Activated CD4-positive, CD25-positive, alpha-beta regulatory T cell treated with anti-CD3 and anti-CD28 coated beads, Interleukin-2, amount 50 U/mL, for 24 hours (primary cell): ENCODE measurements at places on chromosomes 4 and X.

DNA sequence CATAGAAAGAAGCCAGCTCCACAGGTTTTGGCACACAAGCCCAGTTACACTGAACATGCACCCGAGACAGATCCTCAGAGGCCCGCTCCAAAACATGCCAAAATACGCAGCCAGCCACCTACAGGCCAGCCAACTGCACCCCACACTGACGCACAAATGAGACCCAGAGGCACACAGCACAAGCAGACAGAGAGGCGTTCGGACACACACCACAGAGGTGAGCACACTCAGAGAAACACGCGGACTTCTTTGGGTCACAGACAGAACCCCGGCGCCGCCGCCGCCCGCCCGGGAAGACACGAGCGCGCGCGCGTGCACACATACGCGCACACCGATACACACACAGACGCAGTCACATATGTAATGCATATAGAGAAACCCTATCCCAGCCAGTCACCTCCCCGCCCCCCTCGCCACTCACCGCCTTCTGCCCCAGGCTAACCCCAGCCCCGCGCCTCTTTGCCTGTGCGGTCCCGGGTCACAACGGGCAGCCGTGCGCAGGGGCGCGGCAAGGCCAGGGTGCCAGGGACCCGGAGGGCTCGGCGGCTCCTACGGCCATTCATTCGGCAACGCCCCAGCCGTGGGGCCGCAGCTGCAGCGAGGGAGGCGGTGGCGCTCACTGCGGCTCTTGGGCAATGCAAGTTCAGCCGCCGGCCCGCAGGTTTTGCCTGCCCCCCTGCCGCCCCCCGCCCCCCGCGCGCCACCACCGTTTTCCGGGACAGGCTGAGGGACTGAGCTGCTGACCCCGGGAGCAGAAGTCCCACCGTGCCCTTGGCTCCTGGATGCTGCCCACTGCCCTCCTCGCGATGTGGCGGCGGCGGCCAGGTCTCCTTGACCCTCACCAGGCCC lies 553 bp downstream of the SEPTIN6 start:
- peak; percentile 52 for ATAC-seq

DNA sequence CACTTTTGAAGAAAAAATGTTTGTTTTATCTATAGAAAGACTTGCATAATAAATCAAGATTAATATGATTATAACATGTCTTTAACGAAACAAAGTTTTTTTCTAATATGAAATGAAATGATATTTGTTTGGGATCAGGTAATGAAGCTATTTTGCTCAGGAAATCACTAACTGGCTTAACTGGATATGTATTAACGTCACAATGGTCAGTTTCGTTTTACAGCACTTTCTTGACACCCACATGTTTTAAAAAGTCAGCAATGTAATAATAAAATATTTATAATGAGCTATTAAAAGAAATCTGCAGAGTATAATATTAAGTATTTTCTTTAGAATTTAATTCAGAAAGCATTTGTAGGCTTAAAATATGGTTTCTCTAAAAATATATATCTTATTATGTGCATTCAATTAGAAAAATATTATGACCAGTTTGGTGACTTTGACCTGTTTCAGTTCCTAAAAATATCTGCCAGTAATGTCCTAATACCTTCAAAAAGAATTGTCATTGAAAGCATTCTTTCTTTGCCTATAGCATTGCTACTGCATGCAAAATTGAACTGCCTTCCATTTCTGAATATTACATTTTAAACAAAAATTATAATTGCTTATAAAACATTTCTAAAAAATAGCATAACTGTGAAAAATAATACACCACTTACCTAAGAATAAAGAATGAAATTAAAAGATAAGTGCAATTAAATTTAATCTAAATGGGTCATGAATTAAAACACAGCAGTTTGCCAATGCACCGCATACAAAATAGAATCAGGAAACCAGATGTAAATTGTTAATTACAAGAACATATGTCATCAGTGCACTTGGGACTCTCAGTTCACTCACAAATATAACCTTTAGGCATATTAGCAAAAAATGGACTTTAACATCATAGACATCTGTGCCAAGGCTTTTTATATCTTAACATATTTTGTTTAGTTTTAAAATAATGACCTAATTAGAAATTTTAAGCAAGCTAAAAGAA lies 31.6 kb downstream of the TIGD2 start:
- ATAC-seq, result no peak

GRCh38 chr4:140069066-140069465 lies 84.9 kb downstream of the MAML3 start:
- no peak for ATAC-seq

- ATAC-seq, result no peak
These were observed 51.6 kb upstream of the PDLIM5 start for GRCh38 chr4:94400191-94400590.

GRCh38 chr4:8830611-8831200 lies 40.9 kb downstream of the HMX1 start:
- no peak for ATAC-seq

DNA sequence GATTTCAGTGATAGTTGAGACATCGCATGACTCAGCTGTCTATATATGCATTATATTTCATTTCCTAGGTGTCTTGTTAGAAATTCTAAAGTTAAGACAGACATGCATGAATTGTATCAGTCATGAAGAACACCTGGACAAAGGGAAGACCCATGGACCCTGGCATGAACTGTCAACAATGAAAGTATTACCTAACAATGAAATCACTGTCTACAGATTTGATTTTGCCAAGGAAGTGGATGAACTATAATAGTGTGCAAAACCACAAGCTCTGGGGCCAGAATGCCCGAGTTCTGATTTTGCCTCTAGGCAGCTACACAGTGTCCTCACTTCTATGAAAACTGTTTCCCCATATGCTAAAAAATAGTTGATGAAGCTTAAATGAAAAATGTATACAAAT lies 386.1 kb downstream of the NLGN4X start:
- no peak for ATAC-seq

DNA sequence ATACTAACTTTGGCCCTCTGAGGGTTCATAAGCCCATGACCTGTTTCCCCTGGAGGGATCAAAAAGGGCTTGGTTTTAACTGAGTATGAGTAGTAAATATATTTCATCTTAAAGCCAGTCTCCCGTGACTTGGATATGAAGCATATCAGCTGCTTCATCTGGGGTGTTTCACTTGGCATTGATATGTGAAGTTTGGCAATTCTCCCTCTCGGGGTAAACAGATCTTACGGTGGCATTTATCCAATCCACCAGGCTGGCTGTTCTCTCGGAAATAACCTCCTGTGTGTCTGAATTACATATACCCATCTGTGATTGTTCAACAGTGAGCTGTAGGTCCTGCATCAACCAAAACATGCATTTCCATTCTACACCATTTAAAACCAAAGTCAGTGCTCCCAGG lies 130.7 kb downstream of the ADAM29 start:
- ATAC-seq, result no peak

GRCh38 chr4:137676357-137676998 lies 144.2 kb upstream of the PCDH18 start:
- ATAC-seq, result no peak

DNA sequence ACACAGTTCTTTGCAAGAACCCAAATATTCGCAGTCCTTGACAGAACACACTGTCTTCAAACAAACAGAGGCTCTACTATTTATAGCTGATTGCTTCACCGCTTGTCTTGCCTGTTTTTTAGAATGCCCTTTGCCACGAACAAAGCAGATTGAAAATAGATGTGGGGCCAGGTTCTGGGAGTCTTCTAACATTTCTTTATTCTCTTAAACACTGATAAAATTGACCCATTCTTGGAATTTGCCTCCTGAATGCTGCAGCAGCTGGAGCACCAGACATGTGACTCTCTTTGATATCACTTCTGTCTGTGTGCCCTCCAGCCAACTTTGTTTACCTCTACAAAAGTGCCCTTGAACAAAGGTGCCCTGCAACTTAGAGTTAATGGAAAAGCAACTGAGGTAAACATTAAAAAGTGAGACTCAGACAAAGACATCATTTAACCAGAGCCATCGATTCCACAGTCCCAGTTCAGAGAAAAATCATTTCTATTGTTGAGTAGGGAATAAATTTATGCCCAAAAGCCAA lies 64.2 kb upstream of the SPP1 start:
- ATAC-seq, result no peak

- no peak for ATAC-seq
These were observed 4.8 kb upstream of the SH2D1A start for GRCh38 chrX:124341396-124342132.

DNA sequence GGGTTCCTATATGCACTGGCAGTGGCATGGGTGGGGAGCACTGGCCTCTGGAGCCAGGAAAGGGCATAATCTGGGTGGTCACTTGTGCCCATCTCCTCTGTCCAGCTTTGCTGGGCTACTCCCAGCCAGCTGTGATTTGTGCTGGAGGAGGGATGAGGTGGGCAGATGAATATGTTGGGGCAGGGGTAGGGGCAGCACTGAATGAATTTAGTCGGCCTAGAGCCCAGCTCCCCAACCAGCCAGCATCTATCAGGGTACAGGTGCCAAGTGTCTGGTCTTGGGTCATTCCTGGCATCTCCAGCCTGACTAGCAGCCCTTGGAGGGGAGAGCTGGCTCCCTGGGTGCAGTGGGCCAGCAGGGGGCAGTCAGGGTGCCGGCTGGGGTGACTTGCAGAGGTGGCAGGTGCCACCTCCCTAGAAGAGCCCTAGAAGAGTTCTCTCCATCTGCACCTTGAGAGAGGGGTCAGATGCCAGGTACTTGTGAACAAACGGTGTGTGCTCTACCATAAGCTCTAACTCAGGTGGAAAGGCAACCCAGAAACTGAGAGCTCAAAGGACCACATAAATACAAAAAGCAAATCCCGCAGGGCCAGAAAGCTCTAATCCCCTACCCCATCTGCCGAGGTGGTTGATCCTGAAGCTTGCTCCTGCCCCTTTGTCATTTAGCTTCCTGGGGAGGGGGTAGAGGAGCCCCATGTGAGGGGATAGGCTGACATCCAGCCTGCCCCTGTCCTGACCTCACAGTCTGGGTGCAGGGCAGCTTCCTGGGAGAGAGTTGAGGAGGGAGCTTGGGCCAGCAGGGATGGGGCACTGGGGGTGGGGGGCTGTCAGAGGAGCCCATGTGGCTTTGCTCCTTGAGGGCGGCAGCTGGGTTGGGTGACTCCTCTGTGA lies 2.2 kb downstream of the SORCS2 start:
- ATAC-seq, result no peak

DNA sequence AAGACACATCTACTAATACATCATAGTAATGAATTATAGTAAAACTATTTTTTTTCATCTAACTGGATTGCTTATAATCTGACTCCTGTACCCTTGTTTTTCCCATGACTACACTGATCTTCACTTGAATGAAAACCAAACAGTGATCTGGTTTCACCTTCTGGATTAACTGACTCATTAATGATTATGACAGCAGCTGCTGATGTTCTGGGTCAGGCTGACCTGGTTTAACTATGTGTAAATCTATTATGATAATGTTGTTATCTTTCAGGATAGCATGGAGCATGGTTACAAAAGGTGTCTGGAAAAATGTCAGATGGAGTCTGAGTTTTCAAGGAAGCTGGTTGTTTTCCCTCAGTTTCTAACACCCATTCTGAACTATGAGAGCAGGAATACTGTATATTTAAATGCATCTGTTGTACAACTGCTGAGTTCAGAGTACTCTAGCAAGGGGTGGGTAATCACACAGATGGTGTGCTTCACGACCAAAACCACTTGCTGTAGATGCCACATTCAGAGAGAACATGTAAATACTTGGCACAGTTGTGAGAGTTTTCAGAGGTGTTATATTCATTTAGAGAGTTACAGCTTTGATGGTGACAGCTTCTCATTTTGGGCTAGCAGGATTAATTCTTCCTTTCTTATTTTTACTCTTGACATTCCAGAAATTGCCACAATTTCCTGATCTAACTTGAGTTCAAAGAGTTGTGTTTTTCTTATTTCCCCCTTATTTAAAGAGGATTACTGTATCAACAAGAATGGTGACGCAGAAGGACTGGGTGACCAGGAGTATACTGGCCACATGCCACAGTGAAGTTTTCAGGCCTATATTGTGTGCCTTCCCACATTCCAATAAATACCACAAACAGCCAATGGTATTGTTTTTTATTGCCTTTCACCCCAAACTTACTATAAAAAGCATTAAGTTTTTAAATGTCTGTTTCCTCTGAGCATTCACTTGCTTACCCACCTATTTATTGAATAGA lies 249.7 kb upstream of the TET2 start:
- peak; percentile 38 for ATAC-seq

DNA sequence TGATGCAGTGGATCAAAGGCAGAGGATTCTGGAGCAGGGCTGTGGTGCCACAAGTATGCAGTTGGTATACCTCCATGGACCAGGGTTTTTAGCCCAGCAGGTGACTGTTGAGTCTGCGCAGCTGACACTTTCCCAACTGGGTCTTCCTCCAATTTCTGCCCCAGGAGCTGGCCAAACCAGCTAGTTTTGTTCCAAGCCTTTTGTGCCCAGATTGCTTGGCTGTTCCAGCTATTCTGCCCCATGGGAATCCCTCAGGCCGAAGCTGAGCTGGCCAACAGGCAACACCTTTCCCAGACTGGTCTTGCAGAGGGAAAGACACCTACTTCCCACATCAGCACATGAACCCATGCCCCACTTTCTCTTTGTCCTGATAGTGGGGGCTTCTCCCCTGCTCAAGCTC lies 22.8 kb upstream of the ANKRD17 start:
- ATAC-seq, result no peak

- peak; percentile 34 for ATAC-seq
These were observed 20.9 kb upstream of the MTM1 start for GRCh38 chrX:150547375-150548115.

DNA sequence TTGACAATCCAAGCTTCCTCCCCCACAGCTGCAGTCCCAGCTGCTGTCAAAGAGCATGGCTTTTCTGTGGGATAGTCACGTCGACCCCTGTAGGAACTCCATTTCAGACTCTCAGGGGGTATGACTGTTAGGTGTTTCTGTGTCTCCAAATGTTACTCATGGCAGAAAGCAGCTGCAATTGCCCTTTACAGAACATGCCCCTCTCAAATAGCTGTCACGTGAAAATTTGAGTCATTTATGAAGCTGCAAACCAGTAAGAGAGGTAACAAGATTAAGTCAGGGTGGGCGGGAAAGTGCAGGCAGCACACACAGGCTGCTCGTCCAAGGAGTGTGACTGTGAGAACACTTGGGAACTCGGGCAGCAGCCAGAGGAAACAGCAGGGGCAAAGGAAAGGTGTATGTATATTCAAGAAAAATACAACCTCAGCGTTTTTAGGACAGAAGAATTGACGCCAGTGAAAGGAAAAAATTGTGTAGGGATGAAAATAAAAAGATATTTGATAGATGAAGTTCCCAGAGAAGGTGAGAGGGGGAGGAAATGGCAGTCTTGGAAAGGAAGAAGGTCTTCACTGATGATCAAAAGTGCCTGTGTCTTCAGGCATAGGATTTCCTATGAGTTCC lies 66.5 kb upstream of the TMEM184C start:
- ATAC-seq, result peak; percentile 38

DNA sequence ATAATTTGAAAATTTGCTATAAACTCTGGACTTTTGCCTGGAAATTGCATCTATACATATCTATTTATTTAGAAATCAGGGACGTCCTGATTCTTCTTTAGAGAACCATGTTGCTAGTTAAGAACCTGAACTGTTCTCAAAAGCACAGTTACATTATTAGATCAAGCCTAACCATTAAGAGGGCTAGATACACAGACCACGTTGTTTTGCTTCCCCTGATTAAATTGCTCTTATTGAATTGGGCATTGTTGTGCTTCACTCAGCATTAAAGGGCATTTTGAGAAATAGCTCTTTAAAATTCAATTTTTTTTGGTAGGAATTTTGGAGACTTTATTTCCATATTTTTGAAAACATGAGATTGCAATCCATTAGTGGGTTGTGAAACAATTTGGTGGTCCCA lies 44.4 kb downstream of the FIP1L1 start:
- no peak for ATAC-seq
